ENCODE measurements at places on chromosomes 1 and 21.

GRCh38 chr1:239457491-239458143 lies 71.2 kb downstream of the CHRM3 start:
- DNase-seq, result no peak

DNA sequence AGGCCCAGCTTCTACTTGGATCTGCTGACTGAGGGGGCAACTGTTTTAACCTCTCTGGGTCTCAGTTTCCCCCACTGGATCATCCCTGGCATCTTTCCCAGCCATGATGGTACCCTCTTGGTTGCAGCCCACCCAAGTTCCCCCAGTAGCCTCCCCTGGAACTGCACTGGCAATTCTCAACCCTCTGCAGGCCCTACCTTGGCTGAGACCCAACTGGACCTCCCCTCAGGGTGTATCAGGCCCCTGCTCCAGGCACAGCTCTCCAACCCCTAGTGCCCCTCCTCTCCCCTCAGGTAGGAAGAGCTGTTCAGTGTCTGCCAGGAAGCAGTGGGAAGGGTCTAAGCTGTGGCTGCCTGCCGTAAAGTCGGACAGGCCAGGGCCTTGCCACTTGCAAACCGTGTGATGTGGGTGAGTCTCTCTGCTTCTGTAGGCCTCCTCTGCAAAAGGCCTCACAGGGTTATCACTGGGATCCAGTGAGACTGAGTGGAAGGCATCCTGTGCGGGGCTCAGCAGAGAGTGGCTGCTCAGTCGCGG lies 32.1 kb downstream of the RHBG start:
- DNase-seq, result no peak

DNA sequence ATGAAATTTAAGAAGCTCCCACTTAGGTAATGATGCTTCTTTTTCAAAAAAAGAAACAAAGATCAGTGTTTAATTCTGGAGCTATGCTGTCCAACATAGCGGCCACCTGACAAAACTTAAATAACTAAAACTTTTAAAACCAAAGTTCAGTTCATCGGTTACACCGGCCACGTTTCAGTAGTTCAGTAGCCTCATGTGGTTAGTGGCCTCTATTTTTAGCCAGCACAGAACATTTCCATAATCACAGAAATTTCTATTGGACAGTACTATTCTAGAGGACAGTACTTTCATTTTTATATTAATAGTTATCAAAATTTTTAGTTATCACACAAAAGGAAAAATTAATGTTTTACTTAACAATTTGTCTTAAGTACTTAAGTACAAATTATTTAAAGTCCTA lies 141.0 kb downstream of the USP25 start:
- no peak for DNase-seq

DNA sequence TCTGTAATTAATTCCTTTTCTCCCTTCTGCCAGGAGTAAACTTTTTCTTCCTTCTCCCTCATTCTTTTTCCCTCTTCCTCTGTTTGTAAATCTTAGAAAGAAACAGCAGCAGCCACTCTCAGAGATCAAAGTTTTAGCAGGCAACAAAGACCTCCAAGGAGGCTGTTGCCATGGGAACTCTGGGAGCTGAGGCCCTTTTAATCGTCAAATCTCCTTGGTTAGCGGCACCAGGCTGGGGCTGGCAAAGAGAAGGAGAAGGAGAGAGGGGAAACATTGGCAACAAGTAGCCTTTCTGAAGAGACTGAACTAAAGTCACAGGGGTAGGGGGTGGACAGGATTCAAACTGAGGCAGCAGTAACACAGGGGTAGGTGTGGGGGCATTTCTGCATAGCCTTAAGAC lies 25.2 kb downstream of the ILDR2 start:
- DNase-seq, result no peak

GRCh38 chr1:33424205-33424604 lies 6.7 kb downstream of the PHC2 start:
- DNase-seq, result peak; percentile 50

DNA sequence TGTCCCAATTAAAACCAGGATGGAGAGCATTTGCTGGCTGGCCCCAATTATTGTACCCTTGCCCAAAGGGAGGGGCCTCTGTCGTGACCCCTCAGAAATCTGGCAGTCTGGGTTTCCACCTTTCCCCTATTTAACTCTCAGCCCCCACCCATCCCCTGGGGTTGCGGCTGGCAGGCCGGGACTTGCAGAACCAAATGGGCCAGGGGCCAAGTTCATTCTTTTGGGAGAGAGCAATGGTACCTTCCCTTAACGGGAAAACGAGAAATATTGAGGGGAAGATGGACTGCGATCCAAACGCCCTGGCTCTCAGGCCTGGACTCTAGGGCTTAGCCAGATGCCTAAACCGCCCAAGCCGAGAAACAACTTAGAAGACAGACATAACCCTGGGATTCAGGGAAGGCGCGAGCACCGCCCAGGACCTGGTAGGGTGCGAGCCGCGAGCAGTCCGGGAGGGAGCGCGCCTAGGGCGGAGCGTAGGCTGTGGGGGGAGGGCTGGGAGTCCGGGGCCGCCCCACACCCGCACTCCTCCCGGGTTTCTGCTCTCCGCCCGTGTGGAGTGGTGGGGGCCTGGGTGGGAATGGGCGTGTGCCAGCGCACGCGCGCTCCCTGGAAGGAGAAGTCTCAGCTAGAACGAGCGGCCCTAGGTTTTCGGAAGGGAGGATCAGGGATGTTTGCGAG lies at the start of gene SLC27A3:
TSS of gene SLC27A3 (plus strand) at position 628 of the 678 bp plus-strand sequence. CDS start 91 bp downstream, outside the sequence.
- DNase-seq, result peak; percentile 63

DNA sequence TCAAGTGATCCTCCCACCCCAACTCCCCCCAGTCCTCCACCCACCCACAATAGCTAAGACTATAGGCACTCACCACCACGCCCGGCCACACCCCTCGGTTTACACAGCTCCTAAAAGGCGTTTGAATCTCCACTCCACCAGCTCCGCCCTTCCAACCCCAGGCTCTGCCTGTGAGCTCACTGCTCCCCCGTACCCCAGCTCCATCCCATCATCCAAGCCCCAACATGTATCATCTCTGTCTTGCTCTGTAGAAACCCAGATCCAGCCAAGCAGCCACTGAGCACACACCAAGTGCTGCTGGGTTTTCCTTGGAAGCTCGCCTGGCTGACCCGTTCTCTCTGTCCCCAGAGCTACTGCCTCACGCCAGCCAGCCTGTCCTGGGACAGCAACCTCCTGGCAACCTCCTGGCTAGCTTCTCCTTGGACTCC lies 12.0 kb upstream of the S100A2 start:
- no peak for DNase-seq

- DNase-seq, result no peak
Measured at GRCh38 chr1:150881331-150882070, 5.1 kb upstream of the ARNT start.

- no peak for DNase-seq
Measured at GRCh38 chr1:52771384-52771783, 45.1 kb downstream of the ZYG11B start.

- DNase-seq, result no peak
Measured at GRCh38 chr1:114164840-114165543, 11.3 kb upstream of the SYT6 start.

DNA sequence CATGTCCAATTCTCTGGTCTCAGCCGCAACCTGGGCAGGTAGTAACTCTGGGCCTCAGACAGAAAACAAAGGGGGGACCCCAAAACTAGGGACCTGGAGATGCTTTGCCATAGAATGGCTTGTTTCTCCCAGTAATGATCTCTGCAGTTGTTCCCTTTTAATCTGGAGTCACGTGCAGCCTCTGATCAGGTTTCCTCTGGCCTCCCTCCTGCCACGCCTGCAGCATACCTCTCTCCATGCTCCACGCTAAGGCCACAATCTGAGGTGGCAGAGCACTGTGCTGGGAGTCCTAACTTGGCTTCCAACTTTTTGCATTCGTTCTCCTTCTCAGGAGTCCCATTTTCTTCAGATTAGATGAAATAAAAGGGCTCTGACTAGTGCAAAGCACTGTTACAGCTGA lies 1.9 kb downstream of the PABPC4 start:
- DNase-seq, result peak; percentile 96

GRCh38 chr1:222971146-222971545 lies 156.3 kb downstream of the DISP1 start:
- DNase-seq, result no peak

- peak; percentile 66 for DNase-seq
Measured at GRCh38 chr1:66251546-66251945, 282.4 kb upstream of the SGIP1 start.

GRCh38 chr1:180228648-180229482 lies 1.2 kb upstream of the LHX4 start:
- no peak for DNase-seq

- DNase-seq, result no peak
Measured at GRCh38 chr1:66778969-66779368, 22.1 kb downstream of the INSL5 start.

DNA sequence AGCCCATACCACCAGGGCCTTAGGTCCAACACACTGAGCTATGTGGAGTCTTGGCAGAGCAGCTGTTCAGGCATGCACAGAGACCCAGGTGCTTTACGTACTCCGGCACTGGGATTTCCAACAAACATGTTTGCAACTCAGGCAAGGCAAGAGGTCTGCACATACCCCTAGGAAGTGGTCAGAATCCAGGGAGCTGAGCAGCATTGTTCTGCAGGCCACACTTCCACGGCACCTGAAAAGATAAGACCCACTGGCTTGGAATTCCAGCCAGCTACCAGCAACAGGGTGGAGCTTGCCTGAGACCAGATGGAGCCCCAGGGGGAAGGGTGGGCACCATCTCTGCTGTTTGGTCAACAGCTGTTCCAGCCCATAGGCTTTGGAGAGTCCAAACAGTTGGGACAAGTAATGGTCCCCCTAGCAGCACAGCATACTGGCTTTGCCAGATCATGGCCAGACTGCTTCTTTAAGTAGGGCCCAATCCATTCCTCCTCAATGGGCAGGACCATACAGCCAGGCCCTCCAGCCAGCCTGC lies 51.7 kb upstream of the LRRC8B start:
- no peak for DNase-seq

GRCh38 chr21:26522704-26523103 lies 50.4 kb downstream of the CYYR1 start:
- DNase-seq, result no peak

DNA sequence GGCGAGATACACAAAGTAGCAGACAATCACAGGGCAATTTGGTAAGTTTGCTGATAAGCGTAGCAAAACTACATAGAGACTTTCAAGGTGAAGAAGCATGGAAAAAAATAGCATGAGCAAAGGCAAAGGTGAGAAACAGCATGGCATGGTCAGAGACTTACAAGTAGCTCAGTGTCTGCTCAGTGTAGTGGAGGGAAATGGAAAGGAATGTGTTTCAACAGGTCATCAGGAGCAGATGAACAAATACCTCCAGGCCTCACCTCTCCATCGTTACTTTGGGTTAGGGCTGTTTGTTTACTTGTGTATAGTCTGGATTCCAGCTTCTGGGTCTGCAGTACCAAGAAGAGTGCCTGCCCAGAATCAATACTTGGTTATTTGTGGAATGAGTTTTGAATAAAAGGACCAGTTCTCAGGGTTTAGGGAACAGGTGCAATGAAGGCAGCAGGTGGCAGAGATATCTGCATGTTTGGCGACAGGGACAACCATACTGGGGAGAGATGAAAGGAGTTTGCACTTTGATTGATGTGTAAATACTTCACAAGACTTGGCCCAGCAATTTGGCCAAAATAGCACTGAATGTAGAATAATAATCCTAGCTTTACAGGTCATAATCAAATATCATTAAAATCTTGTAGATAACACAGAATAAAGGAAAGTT lies 97.0 kb upstream of the FGGY start:
- peak; percentile 95 for DNase-seq

- no peak for DNase-seq
Measured at GRCh38 chr1:101325144-101325543, 88.3 kb downstream of the S1PR1 start.

- no peak for DNase-seq
Measured at GRCh38 chr1:7339014-7339413, 432.1 kb upstream of the VAMP3 start.

DNA sequence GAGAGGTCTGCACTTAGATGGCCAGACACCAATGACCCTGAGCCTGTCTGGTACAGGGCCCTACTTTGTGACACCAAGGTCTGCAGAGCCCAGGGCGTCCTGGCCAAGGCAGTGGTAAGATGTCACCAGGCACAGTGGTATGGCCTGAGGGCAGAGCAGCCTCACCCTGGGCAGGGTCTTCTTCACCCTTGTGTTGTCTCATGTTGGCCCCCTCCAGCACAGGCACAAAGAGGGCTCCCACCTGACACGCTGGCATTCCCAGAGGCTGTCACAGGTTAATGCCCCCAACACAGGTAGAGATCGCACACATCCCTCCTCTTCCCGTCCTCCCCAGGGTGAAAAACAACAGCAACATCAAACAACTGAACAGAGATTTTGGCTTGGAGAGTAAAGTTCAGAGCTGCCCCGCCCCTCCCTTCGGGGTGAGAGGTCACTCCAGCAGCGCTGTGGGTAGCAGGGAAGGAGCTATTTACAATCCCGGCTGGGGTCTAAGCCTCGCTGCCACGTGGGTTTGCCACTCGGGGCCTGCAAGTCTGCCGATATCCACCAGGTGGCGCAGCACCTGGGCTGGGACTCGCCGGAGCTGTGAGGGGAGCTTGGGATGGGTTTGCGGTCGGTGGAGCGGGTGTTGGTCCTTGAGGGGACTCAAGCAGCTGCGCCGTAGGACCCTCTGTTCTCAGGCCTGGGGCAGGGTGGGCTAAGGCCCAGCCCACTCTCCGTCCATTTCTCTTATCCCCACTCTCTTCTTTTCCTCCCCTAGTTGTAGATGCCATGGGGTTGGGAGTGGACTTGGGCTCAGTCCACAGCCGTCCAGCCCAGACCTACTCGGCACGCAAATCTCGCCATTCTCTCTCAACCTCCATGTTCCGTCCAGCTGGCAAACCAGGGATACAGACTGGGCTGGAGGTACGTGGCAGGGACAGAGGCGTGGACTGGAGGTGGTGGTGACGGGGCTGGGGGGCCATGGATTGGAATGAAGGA lies 12.7 kb downstream of the EFNA3 start:
- DNase-seq, result peak; percentile 63

DNA sequence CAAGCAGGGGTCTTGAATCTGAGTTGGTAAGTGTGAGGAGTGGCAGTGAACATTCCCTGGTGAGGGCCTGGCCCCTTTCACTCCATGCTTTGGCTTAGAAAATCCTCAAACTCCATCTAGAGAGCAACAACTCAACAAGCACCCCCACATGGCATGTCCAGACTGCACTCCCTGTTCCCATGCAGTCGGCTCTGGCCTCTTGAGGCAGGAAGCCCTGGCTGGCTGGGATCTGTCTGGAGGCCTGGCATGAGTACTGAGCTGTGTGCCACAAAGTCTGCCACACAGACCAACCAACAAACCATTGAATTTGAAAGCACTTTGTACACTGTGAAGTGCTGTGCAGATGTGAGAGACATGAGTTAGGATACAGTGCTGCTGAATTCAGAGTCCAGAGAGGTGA lies 25.2 kb downstream of the COA7 start:
- no peak for DNase-seq

Data from NCI-H510A treated with DMSO at 0.1 percent for 48 hours (cell line).